ENCODE measurements at places on chromosomes 5 and 9.
A peak's percentile ranks its signal among the peaks of the same experiment; 100 is the strongest.

GRCh38 chr9:116686135-116686534, 970 bp upstream of the TRIM32 start:
- no peak for DNase-seq

DNA sequence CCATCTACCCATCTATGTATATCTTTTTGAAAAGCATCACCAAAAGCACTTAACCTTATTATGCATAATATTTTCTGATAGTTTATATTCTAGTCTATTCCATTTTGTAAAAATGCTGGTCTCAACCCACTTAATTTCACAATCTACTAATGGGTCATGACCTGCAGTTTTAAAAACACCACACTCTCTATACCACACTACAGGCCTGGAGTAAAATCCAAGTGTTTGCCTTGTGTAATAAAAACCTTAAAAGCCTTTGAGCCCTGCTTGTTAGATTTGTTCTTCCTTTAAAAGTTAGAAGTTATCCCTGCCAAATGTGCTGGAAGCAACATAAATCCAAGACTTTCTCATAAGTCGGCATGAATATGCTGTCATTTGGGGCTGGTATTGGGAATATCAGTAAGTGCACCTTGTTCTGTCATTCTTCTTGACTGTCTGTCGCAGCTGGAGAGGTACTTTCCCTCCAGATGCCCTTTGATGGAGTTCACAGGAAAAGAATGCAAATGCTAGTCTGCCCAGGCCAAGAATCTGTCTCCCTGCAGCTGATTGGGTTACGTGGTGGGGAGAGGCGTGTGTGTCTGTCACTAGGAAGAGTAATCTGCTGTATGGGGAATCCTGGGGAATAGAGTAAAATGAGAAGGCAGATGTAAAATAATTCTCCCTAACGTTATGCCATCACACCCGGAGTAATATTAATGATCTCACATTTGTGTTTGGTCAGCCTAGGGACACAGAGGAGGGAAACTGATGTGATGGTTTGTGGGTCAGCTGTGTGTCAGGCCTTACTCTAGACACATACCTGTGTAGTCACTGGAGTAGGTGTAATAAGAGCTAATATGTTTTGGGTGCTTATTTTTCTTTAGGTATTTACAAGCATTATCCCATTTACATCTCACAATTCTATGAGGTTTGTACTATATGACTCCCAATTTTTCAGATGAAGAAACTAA, 79.4 kb downstream of the ZNF366 start:
- DNase-seq = no peak

DNA sequence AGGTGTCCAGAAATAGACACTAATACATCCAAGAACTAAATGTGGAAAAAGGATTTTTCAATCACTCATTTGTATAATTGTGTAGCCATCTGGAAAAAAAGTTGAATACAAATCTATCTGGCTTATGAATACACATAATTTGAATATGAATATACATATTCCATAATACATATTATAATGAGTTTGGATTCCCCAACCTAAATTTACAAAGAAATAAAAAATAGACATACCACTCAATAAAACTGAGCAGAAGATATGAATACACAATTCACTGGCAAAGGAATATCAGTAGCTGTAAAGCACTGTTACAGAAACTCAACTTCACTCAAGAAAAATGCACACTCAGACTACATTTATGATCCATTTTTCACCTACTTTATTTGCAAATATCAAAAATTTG, 121.9 kb upstream of the EDIL3 start:
- no peak for DNase-seq

GRCh38 chr5:125526966-125527365, 780.5 kb upstream of the ZNF608 start:
- no peak for DNase-seq

DNA sequence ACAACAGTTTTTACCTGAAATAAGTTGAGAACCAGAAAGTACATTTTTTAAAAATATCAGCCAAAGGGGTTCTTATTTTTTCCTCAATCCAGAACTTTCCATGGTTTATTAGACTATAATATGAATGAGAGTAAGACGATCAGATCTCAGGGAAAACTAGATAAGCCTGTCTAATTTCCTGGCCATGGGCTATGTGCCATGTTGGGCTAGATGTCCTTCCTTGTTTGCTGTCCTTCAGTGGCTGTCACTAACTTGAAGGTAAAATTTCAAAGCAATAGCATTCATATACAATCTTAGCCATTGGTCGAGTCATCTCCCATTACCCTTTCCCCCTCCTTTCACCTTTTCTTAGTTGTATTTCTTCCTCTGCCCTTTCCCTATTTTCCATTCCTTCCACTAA, 179.5 kb upstream of the PPP1R2B start:
- no peak for DNase-seq

DNA sequence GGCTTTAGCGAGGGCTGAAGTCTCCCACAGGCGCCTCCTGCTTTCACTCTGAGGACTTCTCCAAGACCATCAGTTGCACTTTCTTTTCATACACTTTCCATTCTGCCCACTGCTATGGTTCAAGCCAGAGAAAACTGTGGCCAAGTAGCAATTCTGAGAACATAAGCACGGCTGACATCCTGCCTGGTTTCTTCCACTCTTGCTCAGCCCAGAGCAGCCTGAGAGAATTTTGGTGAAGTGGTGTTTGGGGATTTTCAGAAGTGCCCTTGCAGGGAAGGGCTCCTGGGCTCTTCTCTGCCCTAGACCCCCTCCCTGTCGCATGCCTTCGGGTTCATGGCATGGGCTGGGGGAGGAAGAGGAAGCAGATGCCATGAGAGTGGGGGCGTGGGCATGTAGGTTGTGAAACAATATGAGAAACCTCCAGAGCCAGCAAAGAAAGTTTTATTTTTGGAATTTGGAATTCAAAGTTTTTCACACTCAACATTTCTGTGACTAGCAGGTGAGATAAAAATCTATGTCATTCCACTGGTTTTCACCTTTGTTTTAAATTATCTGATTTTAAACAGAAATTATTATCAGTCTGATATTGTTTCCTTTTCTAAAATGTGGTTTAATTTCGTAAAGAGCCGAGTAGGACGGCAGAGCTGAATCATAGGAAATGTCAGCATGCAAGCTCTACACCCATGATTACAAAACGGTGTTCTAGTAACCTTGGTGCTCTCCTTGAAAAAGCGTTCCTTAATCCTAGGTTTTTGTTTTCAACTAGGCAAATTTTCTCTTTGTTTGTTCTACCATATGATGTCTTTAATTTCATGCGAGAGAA, 27.8 kb upstream of the TNFSF8 start:
- peak; percentile 93 for DNase-seq

DNA sequence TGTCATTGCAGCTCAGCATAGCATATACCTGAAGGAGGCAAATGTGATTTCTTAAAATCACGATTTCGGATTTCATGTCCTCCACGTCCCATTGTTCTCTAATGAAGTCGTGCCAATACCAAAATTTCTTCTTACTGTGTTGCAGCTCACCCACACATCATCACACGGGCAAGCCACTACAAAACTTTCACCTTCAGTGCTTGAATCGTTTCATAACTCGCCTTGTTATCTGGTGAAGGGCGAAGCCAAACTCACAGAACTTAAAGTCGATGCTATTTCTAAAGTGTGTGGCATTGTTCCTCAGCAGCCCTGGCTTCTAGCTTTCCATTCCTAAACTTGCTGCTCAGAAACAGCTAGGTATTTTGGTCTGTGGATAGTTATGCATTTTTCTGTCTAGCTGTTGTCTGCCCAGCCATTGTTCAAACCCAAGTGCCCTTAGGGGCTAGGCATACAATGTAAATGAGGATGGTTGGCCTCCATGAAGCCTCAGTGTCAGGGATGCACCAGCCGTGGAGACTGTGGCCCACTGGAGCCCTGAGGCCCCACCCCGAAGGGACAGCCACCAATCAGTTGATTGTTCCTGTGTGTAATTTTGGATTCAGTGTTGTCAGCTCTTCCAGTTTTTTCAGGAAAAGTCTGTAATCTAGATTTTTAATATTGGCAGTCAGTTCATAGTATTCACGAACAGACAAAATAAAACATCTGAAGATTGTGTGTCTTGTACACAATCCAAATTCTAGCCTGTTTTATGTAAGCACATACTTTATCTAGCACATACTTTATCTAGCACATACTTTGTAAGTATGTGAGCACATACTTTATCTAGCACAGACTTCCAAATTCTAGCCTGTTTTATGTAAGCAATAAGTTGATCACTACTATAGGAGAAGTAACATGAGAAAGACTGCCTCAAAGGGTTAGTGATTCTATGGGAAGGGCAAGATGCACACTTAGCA, 112.8 kb downstream of the DAPK1 start:
- DNase-seq = no peak

DNA sequence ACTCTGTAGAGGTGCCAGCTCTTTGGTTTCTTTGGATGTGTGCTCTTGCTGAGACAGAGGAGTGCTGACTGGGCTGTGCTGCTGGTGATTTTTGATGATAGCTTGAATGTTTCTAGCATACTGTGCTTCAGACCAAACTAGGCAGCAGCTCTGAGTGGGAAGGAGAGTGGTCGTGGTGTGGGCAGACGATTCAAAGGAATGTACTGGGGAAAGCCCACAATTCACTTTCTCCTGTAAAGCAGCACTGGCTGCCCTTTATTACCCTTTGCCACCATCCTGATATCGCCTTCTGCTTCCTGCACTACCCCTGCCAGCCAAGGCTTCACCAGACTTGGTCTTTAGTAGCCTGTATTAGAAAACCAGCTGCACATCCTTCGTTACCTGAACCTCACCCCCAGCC, 45.3 kb downstream of the PRRC2B start:
- DNase-seq = no peak

DNA sequence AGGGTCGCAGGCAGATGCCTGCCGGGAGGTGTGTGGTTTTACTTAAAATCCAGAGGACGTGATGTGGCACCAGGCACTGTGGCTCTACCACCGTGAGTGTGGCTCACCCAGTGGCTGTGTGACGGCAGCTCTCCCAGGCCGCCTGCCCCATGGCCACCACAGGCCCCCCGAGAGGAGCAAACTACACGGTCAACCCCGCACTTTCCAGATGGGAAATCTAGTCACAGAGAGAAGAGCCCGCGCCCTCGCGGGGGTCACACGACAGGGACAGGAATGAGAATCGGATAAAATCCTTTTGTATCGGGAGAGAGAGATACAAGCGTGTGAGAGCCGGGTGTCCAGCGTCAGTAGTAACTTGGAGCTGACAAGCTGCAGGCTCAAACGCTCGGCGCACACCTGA, 24.4 kb downstream of the TERT start:
- no peak for DNase-seq

DNA sequence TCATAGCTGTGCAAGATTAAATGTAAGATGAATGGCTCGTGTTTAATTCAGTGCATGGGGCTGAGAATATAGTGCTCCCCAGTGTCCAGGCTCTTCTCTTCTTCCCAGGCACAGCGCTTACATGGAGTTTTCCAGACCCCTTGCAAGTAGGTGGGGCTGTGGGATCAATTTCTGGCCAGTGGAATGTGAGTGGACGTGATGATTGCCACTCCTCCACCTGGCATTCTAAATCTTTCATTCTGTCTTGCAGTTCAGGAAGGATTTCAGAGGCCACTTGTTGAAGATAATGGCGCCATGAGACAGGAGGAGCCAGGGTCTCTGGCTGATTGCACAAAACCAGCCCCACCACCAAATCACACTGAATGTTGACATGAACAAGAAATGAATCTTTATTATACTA, 7.2 kb upstream of the PIP5K1B start:
- DNase-seq = no peak

GRCh38 chr9:81822967-81823366, 105.3 kb upstream of the SPATA31D4 start:
- no peak for DNase-seq

- DNase-seq = no peak
Measured at GRCh38 chr9:76510041-76510440, 51.1 kb downstream of the GCNT1 start.

DNA sequence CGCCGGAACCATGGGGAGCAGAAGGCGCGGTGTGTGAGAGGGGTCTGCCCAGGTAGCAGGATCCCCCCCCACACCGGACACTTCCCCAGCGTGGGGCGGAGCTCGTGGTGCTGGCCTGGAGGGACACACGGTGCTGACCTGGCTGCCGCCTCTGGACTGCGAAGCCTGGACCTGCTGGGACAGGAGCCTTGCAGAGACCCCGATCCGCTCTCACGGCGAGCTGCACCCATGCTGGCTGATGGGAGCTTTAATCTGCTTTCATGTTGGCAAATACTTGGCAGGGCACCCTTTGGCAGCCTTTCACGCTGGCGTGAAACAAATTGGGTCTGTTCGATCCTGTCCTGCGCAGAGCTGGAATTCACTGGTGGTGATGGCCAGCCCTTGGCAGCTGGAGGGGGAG, 7.4 kb downstream of the NKD2 start:
- DNase-seq = no peak

DNA sequence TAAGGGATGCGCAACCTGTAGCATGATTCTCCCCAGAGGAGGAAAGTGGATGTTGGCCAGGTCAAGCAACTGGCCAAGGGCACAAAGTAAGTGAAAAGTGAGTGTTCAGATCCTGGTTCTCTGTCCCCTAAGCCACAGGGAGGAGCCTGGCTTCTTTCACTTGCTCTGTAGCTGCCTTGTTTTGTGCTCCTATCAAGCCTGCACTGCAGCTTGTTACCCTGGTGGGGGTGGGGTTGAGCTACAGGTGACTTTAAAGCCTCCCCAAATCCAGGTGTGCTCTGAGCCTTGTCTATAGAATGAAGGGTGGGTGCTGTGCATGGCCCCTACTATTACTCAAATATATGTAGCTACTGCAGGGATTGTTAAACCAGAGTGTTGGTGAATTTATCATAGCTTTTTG, 32.9 kb downstream of the RALGPS1 start:
- DNase-seq = no peak

DNA sequence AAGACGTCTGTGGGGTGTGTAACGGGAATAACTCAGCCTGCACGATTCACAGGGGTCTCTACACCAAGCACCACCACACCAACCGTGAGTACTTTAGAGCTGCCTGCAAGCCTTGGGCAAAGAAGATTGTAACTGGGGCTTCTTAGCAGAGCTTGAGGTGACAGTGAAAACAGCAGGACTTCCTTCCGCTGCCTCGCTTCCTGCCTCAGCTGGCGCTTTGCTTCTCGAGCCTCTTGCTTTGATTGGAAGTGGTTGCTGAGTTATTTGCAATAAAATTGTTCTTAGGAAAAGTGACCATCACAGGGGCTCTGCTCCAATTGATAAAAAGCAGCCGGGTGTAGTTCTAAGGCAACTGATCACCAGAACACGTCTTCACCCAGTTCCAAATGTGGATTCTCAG, 99.1 kb downstream of the ADAMTS16 start:
- no peak for DNase-seq

DNA sequence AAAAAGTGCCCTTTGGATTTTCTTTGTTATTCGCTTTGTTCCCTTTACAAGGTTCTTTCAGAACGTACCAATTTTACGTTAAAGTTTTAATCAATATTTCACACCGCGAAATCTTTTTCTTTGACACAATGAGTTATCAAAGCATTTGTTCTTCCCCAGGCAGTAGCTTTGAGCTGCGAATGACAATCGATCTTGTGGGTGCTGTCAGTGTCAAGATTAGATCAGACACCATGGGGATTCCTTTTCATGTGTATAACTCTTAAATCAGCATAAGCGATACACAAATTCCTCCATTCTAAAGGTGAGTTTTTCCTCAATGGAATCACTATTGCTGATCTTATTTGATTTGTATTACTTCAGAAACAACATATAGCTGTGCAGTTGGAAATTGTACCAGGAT, 145.5 kb downstream of the ST8SIA4 start:
- no peak for DNase-seq

- no peak for DNase-seq
Measured at GRCh38 chr9:35526087-35526801, 36.3 kb downstream of the RUSC2 start.

All from inflammatory macrophage (primary cell).